ENCODE measurements at places on chromosomes 4 and X.

GRCh38 chr4:27720010-27720766 lies 859.5 kb downstream of the STIM2 start:
- DNase-seq, result no peak

GRCh38 chr4:153916273-153916755 lies 127.4 kb upstream of the SFRP2 start:
- DNase-seq, result peak; percentile 33

DNA sequence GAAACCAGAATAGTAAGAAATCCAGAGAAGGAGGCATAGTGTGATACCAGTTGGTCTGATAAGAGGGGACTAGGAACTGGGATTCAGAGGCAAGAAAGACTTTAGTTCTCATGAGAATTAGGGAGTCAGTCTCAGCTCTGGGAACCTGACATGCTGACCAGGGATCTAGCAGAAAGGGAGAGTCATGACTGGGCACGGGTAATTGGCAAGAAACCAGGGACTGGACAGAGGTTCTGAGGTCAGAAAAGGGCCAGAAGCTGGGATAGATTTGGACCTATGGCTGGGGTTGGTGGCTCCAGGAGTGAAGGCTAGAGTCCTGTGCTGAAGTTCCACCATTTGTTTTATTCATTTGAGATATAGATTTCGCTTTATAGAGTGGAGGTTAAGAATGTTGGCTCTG lies 110.2 kb upstream of the C1GALT1C1 start:
- no peak for DNase-seq

GRCh38 chr4:125938541-125938940 lies 623.8 kb downstream of the FAT4 start:
- no peak for DNase-seq

DNA sequence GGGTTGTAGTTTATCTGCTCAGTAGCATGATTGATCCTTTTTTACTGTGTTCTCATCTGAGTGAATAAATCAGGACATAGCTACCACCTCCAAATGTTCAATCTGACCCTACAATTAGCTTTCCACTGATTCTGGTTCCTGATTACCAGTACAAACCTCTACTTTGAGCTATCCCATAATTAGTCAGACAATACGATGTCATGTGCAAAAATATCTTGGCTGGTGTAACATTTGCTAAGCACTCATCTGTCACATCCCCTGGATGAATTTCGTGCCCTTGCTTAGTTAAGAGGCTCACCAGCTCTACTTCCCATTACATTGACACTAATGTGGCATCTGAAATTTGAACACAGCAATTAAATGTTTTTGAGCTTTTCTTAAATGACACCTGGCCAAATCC lies 1101.0 kb upstream of the PCDH7 start:
- DNase-seq, result no peak

GRCh38 chr4:14193601-14194000 lies 566.1 kb upstream of the BOD1L1 start:
- DNase-seq, result no peak

- no peak for DNase-seq
Measured at GRCh38 chr4:116202524-116202923, 882.9 kb downstream of the TRAM1L1 start.

- no peak for DNase-seq
Measured at GRCh38 chr4:138510053-138510452, 267.9 kb upstream of the SLC7A11 start.

Data from GM06990 (cell line).